ENCODE measurements at places on chromosomes 7 and 10.

DNA sequence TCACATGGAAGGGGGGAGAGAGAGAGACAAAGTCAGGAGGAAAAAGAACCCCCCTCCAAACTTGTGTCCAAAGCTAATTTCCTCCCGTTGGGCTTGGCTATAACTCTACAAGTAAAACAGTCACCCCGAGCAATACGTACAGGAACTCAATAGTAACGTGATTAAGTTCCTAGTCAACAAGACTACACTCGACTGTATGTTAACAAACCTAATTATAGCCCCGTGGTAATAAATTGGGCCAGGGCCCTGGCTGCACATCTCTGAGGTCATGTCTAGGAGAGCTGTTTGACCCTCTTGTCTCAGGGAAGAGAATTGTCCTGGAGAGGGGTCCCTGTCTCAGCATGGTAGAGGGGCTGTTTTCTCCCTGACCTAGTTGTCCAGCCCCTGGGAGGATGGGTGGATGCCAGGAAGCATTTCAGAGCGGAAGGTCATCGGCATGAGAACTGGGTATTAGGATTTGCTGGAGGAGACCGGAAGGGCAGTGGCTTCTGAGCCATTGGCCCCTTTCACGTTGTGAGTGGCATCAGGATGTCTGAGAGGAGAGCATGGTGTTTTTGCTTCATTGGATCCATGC lies 60.2 kb upstream of the COMTD1 start:
- no peak for DNase-seq

GRCh38 chr10:113011592-113012374 lies 61.7 kb downstream of the TCF7L2 start:
- no peak for DNase-seq

GRCh38 chr10:131119626-131120355 lies 191.7 kb downstream of the TCERG1L start:
- DNase-seq = no peak

GRCh38 chr10:34889004-34889869 lies 74.1 kb upstream of the PARD3 start:
- DNase-seq = no peak
